ENCODE measurements at places on chromosomes 11 and 22.
A peak's percentile ranks its signal among the peaks of the same experiment; 100 is the strongest.

DNA sequence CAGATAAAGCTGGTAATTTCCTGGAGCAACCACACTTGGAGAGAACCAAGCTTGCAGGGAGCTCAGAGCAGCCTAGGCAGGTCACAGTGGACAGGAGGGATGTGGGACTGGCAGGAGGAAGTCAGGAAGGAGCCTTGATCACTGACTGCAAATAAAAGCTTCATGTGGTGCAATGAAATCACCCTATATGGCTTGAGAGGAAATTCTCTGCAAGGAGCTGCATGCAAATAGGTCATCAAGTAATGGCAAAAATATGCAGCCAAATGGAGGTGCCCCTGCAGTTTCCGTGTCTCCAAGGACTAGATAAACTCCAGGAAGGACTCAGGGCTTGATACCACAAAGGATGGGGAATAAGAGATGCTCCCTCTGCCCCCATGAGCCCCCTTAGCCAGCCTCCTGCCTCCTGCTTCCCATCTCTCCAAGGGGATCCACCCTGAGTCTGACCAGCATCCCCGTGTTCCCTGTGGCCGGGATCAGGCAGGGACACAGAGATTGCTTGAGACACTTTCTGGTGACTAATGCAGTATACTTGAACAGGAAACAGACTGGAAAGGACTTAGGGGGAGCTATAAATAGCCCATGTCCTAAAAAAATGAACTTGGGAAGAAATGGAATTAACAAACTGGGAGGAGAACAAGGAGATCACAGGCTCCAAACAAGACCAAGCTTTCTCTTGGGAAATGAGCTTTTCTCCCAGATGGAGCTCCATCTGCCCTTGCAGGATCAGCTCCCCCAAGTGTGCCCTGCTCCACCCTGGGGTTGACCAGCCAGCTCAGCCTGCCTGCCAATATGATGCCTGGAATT lies 23.9 kb upstream of the MICAL2 start:
- DNase-seq = no peak

DNA sequence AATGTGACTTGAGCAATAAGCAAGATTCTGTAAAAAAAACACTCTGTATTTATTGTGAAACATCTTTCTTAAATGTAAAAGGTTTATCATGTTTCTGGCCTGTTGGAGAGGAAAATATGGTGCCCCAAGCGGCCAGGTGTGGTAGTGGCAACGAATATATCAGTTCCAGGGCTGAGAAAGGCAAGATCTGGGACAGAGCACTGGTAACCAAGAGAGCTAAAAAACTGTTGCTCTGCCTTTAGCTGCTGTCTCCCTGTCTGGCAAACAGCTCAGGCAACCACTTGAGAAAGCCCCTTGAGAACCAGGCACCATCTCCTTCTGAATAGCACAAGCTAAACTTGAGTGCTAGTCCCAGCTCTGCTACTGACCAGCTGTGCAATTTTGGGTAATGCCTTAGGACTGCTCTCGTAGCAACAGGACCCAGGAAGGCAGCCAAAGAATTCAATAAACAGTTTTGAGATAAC lies 129.9 kb downstream of the KCNC1 start:
- DNase-seq = no peak

DNA sequence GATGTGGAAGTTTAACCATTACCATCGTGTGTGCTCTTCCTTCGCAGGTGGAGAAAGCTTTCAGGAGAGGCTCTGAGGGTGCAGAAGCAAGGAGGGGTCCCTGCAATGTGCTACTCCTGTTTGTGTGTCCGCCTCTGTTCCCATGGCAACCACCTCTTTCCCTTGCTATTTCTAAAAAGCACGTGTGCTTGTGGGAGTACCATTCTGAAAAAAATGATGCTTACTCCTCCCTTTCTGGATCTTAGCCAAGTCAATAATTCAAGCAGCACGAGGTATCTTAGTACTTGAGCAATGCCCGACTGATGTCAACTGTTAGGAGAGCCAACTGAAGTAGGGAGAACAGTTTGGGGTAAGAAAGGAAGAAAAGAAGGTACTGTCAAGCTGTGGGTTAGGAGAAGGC lies 628.7 kb downstream of the NTM start:
- DNase-seq = no peak

GRCh38 chr11:75402002-75402773 lies 2.9 kb downstream of the RPS3 start:
- DNase-seq = no peak

DNA sequence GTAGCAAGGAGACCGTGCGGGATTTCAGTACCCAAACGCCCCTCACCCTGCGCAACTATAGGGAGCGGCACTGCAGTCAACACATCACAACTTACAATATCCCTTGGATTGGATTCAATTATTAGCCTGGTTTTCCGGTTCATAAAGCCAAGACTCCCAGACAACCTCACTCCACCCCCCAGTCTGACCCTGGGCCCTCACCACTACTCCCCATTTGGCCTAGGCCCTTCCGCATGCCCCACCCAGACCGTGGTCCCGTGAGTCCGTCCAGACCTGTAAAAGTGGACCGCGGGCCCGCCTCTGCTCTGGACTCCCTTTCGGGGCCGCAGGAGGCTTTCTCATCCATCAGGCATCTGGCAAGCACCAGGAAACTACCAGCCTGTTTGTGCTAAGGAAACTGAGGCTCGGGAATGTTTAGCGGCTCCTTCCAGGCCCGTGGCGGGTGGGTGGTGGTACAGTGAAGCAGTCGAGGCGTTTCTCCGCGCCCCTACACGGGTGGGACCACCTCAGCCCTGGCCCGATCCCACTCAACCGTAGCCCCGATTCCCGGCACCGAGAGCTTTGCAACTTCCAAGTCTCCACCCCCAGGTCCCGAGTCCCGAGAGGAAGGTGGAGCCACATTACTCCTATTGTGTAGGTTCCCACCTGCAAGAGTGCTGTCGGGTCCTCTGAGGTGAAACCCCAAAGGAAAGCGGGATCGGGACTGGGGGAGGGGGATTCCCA lies 679 bp upstream of the DPP3 start:
- DNase-seq = peak; percentile 72

DNA sequence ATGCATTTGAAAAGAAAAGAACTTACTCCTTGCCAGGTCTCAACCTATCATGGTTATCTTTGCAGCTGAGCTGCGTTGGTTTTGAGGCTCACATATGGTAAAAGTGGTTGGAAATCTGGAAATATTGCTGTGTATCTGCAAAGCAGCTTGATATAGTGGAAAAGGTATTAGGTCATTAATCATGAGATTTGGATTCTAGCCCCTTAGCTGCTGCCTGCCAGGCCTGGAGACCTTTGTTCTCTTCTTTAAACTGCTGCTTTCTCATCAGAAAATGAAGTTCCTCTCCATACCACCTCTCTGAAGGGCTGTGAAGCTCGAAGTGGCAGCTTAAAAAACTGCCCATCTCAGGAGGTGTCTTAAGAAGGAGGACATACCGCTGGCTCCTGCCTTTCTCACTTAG lies 5.7 kb downstream of the PPARA start:
- DNase-seq = no peak

DNA sequence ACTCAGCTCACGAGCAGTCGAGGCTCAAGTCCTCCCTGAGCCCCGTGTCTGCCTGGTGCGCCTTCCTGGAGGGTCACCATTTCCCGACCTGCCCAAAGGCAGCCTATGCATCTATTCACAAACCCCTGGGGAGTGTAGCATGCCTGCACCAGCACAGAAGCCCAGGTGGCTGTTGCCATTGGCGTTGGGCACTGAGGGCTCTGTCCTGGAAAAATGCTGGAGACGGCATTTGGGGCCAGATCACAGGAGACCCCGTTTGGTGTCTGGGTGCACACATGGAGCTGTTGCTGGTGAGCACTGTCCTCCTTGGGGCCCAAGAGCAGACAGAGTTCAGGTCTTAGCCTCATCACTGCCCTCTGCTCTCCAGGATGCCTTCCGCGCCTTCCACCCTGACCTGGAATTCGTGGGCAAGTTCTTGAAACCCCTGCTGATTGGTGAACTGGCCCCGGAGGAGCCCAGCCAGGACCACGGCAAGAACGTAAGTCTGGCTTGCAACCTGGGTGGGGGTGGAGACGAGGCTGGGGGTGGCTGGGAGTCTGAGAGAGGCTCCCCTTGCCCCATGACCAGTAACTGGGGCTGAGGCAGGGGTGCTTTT lies 9.4 kb downstream of the FADS2 start:
- DNase-seq = no peak

DNA sequence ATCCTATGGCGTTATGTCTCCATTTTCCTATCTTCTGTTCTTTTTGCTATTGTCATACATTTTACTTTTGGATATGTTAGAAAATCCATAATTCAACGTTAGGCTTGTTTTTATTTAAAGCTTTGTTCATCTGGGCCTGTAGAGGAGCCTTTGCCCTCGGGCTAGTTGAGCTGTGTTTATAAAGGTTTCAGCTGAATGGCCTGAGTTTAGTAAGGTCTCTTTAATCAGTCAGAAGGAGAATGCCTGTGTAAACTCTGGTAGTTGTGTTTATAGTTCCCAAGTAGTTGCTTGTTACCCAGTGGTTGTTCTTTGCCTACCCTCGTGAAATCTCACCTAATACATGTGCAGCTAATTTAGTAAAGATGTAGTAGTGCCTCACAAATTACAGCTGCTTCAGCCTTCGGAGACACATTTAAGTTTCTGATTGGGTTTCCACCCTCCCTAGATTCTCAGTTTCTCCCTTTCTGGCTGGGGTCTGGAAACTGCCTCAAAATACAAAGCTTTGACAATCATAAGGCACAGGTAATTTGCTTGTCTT lies 33.1 kb downstream of the MTMR3 start:
- DNase-seq = no peak

- DNase-seq = no peak
These were observed 1.5 kb downstream of the RAB30 start for GRCh38 chr11:83070044-83070701.

GRCh38 chr11:47856186-47856585 lies 8.0 kb upstream of the NUP160 start:
- DNase-seq = peak; percentile 6

DNA sequence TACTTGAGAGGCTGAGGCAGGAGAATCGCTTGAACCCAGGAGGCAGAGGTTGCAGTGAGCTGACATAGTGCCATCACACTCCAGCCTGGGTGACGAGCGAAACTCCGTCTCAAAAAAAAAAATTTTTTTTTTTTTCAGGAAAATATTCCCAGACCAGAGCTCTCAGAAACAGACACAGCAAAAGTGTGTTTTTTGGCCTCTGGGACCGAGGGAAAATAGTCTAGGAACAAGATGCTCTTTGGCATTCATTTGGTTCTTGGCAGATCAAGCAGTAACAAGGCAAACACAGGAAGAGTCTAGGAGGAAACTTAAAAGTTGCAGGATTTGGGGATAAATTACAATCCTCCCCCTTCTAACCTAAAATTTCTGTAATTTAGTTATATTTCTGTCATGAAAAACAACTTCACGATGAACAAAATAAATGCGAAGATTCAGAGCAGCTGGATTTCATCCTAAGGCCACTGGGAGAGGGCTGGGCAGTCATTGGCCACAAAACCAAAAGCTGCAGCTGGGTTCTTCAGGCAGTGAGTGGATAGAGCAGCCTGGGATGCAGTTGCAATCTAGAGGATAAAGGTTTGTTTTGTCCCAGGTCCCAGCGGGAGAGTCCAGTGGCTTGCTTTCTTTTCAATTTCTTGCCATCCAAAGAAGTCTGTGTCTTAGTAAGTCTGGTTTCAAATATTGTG lies 19.7 kb downstream of the ATG16L2 start:
- DNase-seq = no peak

GRCh38 chr11:2217211-2218030 lies 45.8 kb upstream of the TH start:
- DNase-seq = no peak

Data from NCI-H2107 (cell line).